ENCODE measurements at places on chromosomes 11 and 22. TPM values are rescaled to one million over a fixed set of nuclear protein-coding genes. Genes with fewer than 3 reads are reported as not detected.

Gene CRYBB2
- not detected for total RNA-seq

Gene SMTN
- total RNA-seq, result 13.0 TPM

Gene MAP6
- 23.7 TPM for total RNA-seq

Gene LARGE2
- 8.7 TPM for total RNA-seq

Gene ANO9
- not detected for total RNA-seq

Gene CEP126
- total RNA-seq, result 3.3 TPM

Gene SIDT2
- total RNA-seq, result 42.5 TPM

Gene C22orf42
- not detected for total RNA-seq

Gene GLYAT
- total RNA-seq, result not detected

Gene GUCY1A2
- total RNA-seq, result 15.9 TPM

Gene BRD1
- total RNA-seq, result 21.1 TPM

Gene OVOL1
- not detected for total RNA-seq

Gene CCDC73
- total RNA-seq, result not detected

Gene GSTT4
- not detected for total RNA-seq

Gene TYR
- total RNA-seq, result not detected

Gene OR6A2
- total RNA-seq, result 0.39 TPM
